Skeletal muscle cell (primary cell): ENCODE measurements at places on chromosomes 12 and 14.

DNA sequence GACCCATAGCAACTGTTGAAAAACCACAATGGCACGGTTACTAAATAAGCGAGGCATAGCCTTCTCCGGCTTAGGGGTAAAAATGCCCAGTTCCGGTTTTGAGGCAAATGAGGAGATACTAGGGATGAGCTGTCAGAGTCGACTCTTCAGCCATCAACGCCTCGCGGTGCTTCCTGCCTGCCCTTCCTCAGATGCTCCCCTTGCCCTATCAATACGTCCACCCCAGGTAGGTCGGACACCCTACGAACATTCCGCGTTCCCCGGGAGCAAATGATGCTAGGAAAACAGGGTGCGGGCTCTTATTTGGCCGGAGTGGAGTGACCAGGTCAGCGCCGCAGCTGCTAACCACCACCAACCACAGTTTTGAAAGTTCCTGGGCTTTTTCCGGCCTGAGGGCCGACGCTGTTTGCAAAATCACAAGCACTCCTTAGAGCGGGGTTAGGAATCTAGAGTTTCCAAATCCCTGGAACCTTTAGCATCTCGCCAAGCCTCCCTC, 1.2 kb downstream of the SRSF9 start:
- no peak for DNase-seq

DNA sequence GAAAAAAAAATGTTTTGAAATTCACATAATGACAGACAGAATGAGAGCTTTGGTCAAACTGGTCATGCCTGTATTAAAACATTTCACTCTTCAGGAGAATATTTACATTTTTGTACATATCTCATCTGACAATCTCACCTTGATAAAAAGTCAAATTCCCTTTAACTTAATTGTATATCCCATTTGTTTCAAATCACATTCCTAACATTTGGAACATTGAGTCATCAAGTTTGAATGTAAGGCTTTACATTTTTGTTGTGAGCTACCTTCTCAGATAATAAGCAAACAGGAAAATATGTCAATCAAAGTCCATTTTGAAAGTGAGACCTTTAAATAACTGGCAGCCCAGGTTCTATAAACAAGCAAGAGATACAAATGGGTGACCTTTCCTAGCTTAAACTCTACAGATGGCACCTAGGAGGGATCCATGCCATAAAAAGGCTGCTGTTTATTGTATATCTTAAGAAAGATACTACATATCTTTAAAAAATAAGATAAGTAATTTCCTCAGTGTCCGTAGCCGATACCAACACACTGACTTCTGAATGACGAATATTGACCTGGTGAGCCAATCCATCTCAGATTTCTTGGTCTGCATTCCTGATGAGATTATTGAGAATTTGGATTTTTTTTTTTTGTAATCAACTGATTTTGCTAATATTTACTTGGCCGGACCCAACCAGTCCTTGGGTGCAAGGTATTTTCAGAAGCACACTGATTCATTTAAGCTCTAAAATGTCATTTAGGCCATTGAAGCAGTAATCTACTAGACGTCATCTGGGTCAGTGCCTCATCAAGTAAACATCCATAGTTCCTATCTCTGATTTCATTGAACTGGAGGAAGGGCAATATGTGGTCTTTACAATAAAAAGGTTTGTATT, 259.6 kb downstream of the BTG1 start:
- DNase-seq = no peak

DNA sequence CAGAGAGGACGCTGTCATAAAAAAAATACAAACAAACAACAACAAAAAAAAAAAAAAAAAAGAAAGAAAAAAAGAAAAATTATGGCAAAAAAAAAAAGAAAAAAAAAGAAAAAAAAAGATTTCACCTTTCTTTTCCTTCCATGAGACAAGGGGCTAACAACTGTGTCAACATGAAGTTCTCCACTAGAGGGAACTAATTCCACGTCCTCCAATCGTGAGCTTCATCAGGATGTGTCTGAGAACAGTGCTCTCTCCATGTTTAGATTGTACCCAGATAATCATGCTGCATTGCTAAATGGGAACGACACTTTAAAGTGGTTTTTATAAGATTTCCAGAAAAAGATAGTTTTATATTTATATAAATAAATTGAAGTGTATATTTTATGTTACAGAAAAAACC, 96.2 kb upstream of the PTPRB start:
- DNase-seq = peak; percentile 41

- DNase-seq = no peak
These were observed 53.0 kb downstream of the NPAS3 start for GRCh38 chr14:32991691-32992090.

DNA sequence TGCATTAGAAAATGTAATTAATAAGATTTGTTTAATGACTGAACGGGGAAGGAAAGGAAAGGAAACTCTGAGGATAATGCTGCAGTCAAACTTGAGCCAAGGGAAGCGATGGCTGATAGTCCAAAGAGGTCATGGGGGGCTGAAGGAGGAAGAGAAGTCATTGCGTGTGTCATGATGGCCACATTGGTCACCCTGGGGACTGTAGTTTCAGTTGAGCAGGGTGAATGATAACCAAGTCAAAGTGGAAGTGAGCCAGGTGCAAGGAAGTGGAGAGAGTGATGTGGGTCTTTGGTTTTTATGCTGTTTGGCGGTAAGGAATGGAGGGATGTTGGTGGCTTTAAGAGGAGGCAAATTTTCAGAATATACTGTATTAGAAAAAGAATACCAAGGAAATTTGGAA, 21.6 kb downstream of the C12orf75 start:
- DNase-seq = no peak

DNA sequence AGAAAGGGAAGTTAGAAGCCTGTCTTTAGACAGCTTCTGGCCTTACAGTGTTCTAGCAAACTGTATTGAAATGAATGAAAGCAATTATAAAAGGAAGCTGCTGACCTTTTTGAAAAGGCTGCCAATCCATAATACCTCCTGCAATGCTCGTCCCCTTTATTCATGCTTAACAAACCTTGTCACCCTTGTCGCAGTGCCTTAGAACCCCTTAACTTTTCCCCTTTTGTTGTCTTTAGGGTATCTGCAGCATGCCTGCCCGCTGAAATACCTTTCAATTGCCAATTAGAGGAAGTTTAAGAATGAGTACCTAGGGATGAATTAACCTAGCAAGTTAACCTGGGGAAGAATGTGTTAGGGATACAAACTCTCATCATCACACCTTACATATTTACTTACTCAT, 731.2 kb downstream of the RERGL start:
- DNase-seq = no peak

- no peak for DNase-seq
These were observed 28.8 kb downstream of the SIX4 start for GRCh38 chr14:60695327-60695726.

DNA sequence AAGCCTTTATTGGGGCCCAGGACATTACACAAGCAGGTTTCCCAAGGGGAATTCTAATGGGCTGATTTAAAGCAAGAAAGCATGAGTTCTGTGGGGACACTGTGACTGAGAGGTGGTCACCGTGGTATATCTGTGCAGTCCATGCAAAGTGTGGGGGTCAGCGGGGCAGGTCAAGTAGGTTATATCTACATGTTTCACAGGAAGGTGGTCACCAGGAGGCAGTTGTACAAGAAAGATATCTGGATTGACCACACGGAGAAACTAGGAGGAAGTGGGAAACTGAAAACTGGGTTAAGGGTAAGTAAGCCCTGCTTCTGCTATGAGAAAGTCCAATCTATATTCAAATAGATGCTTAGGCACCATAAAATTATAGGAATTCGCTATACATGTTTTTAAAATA, 77.8 kb upstream of the CNOT2 start:
- DNase-seq = no peak

DNA sequence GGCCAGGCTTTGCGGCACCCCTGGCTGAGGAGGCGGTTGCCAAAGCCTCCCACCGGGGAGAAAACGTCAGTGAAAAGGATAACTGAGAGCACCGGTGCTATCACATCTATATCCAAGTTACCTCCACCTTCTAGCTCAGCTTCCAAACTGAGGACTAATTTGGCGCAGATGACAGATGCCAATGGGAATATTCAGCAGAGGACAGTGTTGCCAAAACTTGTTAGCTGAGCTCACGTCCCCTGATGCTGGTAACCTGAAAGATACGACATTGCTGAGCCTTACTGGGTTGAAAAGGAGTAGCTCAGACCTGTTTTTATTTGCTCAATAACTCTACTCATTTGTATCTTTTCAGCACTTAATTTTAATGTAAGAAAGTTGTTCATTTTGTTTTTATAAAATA, 9.9 kb downstream of the DYRK2 start:
- no peak for DNase-seq

- no peak for DNase-seq
These were observed 74.1 kb downstream of the PLXNC1 start for GRCh38 chr12:94222351-94223084.

GRCh38 chr14:77154421-77154820, 12.8 kb upstream of the ZDHHC22 start:
- DNase-seq = no peak

DNA sequence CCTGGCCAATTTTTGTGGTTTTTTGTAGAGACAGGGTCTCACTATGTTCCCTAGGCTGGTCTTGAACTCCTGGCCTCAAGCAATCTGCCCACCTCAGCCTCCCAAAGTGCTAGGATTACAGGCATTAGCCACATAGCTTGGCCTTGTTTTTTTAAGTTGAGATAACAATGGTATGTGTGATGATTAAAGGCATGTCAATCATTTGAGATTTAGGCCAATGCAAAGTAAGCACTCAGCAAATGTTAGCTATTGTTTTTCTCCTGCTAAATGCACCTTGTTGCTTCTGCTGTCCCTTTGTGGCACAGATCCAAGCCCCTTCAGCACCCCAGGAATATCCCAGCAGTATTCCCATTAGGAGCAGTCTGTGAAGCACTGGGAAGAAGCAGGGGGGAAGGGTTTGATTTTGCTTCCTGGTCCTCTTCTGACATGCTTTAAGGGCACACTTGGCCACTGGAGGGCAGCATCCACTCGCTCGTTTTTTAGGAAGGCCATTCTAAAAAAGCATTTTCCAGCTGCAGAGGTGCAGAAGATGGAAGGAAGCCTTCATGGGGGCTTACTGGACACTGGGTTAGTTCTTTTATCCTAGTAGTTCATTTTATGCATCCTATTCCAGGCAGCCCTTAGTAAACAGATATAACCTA, 70.2 kb upstream of the ZFP36L1 start:
- DNase-seq = peak; percentile 33
